ENCODE measurements at places on chromosomes 11 and 22.

DNA sequence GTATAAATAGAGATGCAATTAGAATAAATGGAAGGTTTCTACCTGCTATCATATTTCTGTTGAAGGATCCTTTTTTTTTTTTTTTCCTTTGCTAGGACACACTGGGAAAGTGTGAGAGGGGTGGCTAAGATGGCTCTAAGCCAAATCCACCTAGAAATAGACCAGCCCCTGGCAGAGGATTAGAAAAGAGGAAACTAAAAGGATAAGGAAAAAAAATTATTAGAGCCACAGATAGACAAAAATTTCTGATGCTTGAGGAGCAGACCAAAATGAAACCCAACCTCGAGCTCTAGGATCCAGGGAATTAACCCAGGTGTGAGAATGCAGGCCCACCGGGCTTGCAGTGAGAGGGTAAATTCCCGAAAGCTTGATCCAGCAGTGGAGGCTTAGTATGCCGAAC is 262.3 kb downstream of the CADM1 start:
- DNase-seq = no peak

GRCh38 chr11:126700768-126701519 is 299.6 kb downstream of the KIRREL3 start:
- DNase-seq = no peak

- no peak for DNase-seq
Measured at GRCh38 chr22:34879001-34879400, 187.0 kb upstream of the ISX start.

GRCh38 chr22:47022475-47022874 is 260.0 kb downstream of the TBC1D22A start:
- DNase-seq = no peak

DNA sequence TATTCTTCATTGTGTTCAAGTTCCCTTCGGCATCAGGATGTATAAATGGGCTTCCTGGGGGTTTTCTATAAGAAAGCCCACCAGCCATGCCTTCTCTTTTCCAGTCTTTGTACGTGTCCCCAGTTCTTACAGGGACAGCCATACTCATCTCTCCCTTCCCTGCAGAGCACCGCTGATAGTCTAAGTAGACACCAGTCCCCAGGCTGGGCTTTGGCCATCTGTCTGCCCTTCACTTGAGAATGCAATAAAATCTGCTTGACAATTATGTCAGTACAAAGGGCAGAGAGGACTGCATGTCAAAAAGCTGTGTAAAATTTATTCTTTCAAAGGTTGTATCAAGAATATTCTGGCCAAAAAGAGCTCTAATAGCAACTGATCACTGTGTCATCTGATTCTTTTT is 27.3 kb downstream of the NTM start:
- no peak for DNase-seq

DNA sequence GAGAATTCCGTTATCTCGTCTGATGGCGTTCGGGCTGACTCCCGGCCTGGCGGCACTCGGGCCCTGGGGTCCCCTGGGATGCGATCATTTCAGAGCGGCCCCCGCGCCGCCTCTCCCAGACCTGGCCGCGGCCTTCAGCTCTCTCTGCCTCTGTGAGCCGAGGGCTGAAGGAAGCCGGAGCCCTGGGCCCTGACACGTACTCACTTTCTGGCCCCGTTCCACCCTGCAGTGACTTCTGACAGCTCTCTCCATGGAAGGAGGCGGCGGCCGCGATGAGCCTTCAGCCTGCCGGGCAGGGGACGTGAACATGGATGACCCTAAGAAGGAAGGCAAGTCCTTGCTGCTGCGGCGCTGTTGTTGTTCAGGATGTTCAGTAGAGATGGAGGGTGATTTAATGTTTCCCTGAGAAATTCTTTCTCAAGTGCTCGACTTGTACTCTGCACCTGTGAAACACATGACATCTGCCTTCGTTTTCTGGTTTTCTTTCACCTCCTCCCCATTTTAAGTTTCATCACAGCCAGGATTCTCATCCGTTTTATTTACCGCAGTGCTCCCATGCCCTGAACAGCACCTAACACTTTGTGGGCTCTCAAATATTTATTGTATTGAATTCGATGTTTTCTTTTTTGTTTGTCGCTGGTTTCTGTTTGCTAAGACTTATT is 612 bp downstream of the GTSE1 start:
- DNase-seq = no peak

DNA sequence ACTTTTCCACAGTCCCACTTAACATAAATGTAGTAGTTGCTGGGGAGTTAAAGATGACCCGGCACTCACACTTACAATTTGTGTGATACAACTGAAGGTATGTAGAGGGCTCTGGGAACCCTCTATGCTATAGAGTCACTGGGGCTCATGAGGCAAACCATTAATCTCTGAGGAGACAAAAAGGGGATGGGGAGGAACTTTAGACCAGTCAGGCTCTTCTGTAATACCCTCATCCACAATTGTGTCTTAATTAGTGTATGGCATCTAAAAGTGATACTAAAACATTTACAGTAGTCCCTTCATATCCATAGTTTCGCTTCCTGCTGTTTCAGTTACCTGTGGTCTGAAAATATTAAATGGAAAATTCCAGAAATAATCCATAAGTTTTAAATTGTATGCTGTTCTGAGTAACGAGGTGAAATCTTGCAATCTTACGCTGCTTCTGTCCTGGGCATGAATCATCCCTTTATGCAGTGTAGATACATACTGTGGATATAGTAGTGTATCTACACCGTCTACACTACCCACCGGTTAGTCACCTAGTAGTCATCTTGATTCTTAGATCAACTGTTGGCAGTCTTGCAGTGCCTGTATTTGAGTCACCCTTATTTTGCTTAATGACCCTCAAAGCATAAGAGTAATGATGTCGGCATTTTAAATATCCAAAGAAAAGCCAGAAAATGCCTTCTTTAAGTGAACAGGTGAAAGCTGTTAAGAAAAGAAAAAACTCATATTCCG is 12.2 kb downstream of the CBL start:
- no peak for DNase-seq

DNA sequence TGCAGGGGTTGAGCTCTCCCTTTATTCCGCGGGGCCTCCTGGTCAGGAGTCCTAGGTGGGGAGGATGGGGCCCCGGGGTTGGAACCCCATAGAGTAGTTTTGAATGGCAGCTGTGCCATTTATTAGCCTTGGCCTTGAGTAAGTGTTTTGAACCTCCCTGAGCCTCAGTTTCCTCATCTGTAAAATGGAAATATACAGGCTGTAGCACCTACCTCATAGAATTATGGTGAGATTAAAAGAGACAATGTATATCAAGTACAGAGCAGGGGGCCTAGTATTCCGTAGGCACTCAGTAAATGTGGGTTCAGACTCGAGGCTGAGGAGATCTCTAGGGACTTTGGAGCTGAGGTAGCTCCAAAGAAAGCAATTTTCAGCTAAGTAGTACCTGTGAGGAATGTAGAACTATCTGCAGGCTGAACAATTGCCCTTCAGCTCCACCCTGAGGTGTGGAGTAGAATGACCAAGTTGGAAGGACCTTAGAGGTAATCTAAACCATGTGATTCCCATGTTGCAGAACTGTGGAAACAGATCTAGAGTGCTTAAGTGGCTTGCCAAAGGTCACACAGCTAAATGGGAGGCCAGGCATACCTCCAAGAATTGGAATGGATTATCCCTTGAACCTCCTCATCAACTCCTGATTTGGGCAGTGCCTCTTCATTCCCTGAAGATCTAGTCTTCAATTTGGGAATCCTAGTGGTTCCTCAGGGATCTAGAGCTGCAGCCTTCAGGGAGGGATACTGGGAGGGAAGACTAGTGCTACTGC is 682 bp downstream of the PGAP2 start:
- DNase-seq = no peak

- DNase-seq = no peak
Measured at GRCh38 chr22:20580611-20581502, 73.4 kb downstream of the MED15 start.

DNA sequence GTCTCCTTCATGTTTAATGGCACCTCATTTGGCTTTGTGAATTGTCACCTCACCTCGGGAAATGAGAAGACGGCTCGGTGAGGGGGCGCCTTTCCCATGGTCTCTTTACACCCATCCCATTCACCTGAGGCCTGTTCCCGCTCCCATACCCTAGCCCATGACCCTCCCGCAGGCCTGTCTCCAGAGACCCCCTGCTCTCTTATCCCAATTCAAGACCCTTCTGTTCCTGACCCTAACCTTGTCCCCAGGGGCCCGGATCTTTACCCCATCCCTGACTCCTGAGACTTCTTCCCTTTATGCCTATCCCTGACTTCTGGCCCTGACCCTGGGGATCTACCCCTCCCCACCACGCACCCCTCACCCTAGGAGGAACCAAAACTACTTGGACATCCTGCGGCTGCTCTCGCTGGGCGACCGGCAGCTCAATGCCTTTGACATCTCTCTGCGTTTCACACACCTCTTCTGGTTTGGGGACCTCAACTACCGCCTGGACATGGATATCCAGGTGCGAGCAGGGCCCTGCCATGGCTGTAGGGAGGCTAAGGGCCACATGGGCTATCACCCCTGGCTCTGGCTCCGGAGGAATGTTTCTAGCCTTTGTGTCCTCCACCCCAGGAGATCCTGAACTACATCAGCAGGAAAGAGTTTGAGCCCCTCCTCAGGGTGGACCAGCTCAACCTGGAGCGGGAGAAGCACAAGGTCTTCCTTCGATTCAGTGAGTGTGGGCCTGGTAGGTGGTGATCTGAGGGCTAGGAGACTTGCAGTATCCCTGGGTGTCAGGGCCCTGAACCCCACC is 7.9 kb downstream of the INPPL1 start:
- DNase-seq = no peak

- no peak for DNase-seq
Measured at GRCh38 chr11:2300290-2300935, 1.3 kb downstream of the C11orf21 start.

Data from activated naive CD4-positive, alpha-beta T cell (primary cell).